Activated effector memory CD4-positive, alpha-beta T cell treated with anti-CD3 and anti-CD28 coated beads, Interleukin-2, amount 50 U/mL, for 16 hours (primary cell): ENCODE measurements at places on chromosomes 13 and 19.
A peak's percentile ranks its signal among the peaks of the same experiment; 100 is the strongest.

- no peak for DNase-seq
Measured at GRCh38 chr13:111201304-111201940, 86.3 kb downstream of the ARHGEF7 start.

DNA sequence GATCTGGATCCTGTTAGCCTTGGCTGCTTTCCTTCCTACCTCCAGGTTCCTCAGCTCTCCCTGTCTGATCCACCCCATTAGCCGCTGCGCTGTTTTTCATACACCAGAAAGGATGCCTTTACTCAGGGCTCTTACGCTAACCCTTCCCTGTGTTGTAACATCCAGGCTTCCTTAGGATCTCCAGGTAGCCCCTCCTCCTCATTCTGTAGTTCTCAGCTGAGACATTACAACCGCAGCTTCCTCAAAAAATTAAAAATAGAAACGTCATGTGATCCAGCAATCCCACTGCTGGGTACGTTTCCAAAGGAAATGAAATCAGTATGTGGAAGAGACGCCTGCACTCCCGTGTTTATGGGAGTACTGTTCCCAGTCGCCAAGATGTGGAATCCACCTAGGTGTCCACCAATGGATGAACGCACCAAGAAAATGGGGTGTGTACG, 18.4 kb upstream of the MYADM start:
- no peak for DNase-seq

- no peak for DNase-seq
Measured at GRCh38 chr13:85690368-85690767, 108.9 kb downstream of the SLITRK6 start.

DNA sequence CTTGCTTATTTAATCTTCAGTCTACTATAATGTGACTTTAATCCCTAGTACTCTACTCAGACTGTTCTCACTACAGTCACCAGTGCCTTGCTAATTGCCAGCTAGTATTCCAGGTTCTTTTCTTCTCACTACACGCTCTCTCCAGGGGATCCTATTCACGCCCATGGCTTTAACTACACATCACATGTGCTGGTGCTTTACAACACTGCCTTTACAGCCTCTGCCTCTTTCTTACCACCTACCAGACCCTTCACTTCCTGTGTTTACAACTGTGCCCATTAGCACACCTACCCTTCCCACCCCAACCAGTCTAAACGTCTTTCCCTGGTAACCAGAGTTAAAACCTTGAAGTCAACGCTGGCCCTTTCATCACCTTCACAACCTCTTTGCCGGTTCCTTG, 249.5 kb downstream of the DNAJC15 start:
- no peak for DNase-seq

- DNase-seq, result no peak
Measured at GRCh38 chr13:20407759-20408158, 117.9 kb downstream of the CRYL1 start.

GRCh38 chr13:76446191-76446590, 440.0 kb downstream of the KCTD12 start:
- DNase-seq, result no peak

DNA sequence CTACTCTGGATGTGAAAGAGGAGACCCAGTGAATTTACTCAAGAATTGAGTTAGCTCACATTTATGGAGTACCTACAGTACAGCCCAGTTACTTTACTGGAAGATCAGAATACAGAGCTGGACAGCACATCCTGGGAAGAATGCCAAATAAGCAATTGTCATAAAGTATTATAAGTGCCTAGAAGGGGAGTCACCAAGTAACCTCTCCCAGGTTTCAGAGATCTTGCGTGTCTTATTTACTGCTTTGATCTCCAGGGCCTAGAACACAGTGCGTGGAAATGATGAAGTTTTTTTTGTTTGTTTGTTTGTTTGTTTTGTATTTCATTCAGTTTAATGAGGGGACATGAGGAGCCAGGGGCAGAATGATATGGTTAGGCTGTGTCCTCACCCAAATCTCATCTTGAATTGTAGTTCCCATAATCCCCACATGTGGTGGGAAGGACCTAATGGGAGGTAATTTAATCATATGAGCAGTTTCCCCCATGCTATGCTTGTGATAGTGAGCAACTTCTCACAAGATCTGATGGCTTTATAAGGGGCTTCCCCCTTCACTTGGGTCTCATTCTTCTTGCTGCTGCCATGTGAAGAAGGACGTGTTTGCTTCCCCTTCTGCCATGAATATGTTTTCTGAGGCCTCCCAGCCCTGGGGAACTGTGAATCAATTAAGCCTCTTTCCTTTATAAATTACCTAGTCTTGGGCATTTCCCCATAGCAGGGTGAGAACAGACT, 5.2 kb downstream of the GARRE1 start:
- DNase-seq, result no peak

- DNase-seq, result no peak
Measured at GRCh38 chr13:114260814-114261213, 20.6 kb upstream of the UPF3A start.

DNA sequence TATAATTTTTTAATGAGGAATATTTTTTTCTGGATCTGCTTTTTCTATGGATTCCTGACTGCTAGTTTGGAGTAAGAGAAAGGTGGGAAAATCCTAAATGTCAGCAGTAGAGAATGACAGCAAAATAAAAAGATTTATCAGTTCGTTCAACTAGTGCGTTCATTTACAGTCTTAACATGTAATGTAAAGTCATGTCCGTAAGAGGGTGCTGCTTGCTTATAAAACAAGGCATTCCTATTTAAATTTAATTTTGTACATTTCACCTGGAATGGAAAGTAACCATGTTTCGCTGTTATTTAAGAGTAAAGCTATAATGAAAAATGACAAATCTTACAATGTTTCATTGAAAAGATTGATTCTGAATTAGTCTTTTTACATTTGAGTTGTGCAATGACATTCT, 76.6 kb downstream of the ZMYM2 start:
- no peak for DNase-seq

- no peak for DNase-seq
Measured at GRCh38 chr19:39670998-39671397, 15.3 kb downstream of the LGALS16 start.

DNA sequence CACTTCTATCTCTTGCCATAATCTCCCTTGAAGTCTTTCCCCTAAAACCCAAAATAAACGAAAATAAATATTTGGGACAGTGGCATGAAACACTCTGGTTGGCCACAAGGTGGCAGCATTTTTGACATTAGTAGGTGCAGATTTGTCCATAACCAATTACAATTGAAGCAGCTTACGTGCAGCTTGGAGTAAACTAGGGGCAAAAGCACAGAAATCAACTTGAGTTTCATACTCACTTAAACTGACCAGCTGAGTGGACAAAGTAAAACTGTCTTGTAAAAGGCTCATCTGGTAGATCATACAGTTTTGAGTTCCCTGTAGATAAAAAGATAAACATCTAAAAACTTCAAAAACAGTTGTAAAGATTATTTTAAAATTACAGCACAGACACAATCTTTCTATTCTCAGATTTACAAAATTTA, 18.8 kb downstream of the PDCD5 start:
- DNase-seq, result peak; percentile 73

- DNase-seq, result no peak
Measured at GRCh38 chr19:46634656-46635218, 1.3 kb downstream of the GNG8 start.

- no peak for DNase-seq
Measured at GRCh38 chr13:95457294-95457693, 95.2 kb upstream of the CLDN10 start.

- DNase-seq, result no peak
Measured at GRCh38 chr19:40418040-40418439, 4.9 kb upstream of the PRX start.

DNA sequence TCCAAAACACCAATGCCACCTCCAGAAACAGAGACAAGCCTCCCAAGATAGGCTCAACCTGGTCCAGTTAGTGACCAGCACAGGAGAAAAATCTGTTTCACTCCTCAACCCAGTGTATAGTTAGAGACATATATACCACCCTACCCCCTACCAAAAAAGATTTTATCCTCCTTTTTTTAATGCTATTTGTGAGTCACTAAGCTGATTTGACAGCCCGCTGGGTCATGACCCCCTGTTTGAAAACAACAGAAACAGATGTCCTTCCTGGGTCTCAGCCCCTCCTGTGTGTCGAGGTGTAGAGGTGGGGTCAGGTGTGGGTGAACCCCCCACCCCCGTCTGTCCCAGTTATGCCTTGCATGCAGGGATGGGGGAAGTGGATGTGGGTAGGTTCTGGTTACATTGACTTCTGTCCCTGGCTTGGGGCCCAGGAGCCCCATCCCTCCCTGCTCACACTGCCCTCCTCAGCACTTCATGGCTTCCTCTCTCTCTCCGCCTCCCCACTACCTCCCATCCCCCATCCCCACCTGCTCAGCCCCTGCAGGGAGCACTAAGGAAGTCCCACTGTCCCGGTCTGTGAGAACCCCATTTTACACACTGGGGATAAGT, 14.0 kb upstream of the TOMM40 start:
- no peak for DNase-seq

- DNase-seq, result no peak
Measured at GRCh38 chr19:17556995-17557394, 1.5 kb downstream of the COLGALT1 start.

DNA sequence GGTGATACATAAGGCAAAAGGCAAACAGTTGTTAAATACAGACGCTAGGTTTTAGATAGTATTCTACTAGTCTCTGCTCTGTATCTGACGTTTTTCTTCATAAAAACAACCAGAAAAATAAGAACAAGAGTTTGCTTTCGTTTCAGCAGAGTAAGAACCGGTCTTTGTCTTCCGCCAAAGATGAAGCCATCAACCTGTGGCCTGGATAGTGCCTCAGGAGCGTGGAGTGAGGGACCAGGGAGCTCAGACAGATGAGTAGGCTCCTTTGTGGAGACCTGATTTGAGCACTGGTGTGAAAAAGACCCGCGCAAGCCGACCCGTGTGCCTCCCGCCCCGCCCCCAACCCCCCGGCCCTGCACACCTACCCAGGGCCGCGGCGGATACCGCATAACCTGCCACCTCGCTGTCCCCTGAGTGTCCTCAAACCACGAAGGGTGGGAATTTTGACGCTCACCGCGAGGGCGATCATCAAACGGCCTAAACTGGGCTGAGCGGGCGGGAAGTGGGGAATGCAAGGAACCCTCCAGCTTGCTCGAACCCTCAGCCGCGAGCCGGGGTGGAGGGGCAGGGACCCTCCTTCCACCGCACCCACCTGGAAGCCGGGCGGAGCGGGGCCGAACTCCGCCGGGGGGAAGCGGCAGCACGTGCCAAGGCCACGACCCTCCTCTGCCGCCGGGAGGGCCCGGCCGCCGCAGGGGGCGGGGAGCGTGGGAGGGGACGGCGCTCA, 866 bp upstream of the LMO7 start:
- DNase-seq, result no peak

DNA sequence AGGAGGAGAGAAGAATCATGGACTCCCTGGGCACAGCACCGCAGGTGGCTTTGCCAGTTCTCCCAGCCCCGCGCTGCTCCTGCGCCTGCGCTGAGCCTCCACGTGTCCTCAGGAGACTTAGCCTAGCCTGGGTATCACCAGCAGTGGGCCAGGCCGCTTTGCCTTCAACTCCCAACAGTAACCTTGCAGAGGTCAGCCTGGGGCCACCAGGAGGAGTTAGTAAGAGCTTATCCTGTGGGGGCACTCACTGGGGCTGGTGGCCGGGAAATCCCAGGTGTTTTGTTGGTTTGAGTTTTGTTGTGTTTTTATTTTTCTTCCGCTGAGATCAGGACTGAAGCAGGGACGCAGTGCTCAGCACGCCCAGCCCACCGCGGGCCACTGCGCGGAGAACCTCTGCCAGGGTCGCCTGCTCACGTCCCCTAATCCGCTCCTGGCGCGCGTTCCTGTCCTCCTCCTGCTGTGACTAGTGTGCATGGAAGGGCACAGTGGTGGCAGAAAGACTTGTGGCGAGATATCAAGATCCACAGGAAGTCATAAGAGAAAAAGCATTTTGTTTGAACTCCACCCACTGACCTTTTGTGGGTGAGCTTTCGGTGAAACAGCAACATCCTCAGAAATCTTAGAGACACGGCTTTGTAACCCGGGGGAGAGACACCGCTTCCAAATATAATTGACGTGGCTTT, 207.4 kb upstream of the RFC3 start:
- peak; percentile 89 for DNase-seq

GRCh38 chr19:33207903-33208302, 13.8 kb downstream of the LRP3 start:
- DNase-seq, result no peak

- no peak for DNase-seq
Measured at GRCh38 chr19:18896421-18896841, 473 bp upstream of the CERS1 start.

GRCh38 chr13:41216160-41216559, 21.8 kb upstream of the KBTBD7 start:
- DNase-seq, result no peak

DNA sequence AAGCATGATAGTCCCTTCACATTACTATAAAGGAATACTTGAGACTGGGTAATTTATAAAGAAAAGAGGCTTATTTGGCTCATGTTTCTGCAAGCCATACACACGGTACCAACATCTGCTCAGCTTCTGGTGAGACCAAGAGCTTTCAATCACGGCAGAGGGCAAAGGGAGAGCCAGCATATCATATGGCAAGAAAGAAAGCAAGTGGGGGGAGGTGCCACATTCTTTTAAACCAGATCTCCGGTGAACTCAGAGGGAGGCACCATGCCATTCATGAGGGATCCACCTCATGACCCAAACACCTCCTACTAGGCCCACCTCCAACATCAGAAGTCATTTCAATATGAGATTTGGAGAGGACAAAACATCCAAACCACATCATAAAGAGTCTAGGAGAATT, 20.3 kb downstream of the XPO4 start:
- no peak for DNase-seq

DNA sequence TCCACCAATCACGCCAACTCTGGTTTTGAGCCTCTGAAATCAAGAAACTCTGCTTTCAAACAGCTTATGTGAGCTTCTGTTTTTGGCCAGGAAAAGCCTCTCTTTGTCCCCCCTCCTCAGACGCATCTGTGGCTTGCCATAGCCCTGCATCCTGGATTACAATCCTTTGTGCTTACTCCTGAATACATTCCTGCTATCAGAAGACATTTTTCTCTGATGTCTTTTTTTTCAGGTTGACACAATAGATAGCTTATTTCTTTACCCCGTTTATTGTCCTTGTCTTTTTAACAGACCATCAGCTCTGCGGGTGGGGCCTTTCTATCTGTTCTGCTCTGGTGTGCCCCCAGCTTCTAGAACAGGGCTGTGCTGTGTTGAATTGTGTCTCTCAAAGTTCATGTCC, 11.0 kb downstream of the PNMA8B start:
- DNase-seq, result no peak
